Esophagus mucosa (tissue), 1 donor: ENCODE measurements at places on chromosomes 7 and 10. TPM values are rescaled to one million over a fixed set of nuclear protein-coding genes. Genes with fewer than 3 reads are reported as not detected.

DNA sequence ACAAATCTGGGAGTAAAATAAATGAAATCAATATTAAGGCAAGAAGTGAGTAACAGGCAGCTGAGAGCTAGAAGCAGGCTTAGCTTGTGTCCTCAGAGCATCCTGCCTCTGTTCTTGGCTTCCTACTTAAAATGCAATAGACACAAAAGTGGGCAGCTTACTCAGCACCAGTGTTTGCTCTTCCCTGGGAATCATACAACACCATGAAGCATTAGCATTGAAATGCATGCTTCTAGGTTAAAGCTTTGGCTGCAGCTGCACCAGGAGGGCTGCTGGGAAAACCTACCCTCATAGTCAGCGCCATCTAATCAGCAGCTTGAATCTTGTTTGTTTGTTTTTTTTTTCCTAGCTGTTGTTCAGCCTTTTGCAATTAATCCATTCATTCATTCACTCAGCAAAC lies 104.2 kb upstream of the VWC2 start:
- peak; percentile 28 for ATAC-seq

- ATAC-seq, result no peak
These were observed 30.6 kb downstream of the PODXL start for GRCh38 chr7:131525820-131526219.

DNA sequence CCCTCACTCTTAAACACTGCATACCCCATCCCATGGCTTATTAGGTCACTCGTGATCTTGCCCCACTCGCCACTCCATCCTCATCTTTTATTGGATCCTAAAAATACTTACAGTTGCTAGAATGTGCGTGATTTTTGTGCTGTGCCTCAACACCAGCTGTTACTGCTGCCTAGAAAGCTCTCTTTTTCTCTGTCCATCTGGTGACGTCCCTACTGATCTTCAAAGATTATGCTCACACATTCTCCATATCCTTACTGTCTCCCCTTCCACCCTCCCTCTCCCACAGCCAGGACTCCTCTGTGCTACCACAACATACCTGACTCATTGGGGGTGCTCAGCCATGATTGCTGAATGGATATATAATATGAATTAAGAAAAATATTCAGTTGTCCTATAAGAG lies 42.0 kb downstream of the CDK6 start:
- no peak for ATAC-seq

DNA sequence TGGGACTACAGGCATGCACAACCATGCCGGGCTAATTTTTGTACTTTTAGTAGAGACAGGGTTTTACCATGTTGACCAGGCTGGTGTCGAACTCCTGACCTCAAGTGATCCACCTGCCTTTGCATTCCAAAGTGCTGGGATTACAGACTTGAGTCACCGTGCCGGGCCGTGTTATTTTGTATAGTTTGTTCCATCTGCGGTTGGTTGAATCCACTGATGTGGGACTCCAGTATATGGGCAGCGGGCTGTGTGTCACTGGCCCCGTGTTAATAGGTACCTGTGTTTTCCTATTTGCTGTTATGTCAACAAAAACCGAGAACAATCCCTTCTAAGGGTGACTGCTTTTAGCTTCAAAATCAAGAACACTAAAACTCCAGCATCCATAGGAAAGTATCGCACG lies 297.6 kb upstream of the PITRM1 start:
- no peak for ATAC-seq

GRCh38 chr7:154795014-154795413 lies 207.9 kb downstream of the PAXIP1 start:
- ATAC-seq, result no peak

DNA sequence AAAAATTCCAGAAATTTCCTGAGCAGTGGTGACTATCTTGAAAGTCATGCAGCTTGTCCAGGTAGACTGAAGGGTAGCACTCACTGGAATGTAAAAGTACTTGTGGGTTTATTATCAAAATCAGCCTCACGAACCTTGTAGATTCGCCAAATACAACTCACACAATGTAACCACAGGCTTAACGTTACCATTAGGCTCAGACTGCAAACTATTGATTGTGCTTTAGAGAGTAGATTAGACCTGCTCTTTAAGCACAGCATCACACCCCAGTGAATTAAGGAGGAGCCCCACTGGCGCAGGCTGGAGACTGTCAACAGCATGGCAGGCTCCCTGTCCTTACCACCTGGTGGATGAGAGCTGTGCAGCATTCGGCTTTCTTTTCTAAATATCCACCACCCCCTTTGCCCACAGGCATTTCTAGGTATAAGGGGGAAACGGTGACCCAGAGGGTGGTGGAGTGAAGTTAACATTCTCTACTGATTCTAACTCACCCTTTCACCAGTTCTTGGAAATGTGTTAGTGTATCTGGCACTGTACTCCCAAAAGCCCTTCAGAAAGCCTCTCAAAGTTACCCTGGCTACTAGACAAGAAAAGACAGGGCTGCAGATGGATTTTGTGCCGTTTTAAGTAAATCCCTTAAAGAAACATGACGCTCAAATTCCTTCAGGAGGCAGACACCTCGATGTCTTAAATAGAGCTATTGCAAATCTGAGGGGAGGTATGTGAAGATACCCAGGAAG lies 56.6 kb downstream of the GSDME start:
- ATAC-seq, result no peak

DNA sequence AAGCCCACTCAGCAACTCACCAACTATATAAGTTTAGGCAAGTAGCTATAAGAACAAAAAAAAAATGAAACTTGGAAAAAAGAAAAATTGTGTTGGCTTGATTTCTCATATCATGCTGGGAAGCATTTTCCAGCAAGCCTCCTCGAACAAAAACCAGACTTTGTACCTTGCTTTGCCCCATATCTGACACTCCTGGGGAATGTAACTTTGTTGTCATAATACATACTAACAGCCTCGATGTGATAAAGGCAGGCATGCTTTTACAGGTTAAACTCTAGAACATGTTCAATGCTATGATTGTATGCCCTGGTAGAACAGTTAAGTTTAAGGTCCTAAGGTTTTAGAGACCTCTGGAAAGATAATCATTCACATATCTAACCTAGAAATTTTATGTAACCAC lies 11.6 kb downstream of the CFAP43 start:
- ATAC-seq, result no peak

GRCh38 chr10:59587756-59588140 lies 121.9 kb downstream of the SLC16A9 start:
- ATAC-seq, result no peak

GRCh38 chr7:158975526-158976467 lies 119.4 kb downstream of the DYNC2I1 start:
- peak; percentile 72 for ATAC-seq

GRCh38 chr10:8752146-8752843 lies 697.8 kb downstream of the GATA3 start:
- ATAC-seq, result no peak

DNA sequence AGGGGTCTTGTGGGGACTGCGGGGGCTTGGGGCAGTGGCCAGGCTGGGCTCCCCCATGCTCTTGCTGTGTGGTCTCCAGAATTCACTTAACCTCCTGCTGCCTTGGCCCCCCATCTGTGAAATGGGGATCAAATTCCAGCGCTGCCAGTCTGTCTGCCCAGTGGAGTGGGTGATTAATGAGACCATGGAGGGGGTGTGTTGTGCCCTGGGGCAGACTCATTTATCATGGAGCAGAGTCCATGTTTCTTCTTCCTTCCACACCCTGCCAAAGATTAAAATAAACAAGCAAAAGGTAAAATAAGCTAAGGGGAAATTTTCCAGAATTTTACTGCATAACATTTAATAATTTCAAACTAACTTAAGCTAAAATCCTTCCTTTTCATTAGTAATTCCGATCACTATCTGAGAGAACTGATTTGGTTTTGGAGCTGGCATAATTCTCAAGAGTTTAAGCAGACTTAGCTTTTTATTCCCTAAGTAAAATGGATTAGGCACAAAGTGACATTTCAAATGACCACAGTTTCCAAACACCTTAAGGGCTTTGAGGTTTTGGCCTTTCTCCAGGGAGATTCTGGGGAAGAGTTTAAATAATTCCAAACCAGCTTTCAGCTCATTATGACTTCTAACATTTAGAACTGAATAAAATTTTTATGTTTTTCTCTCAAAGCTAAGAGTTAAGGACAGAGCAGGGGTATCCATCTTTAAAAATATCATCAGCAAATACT lies 211.9 kb downstream of the CXCL12 start:
- no peak for ATAC-seq

GRCh38 chr10:97047083-97047736 lies 138.5 kb downstream of the SLIT1 start:
- ATAC-seq, result no peak

DNA sequence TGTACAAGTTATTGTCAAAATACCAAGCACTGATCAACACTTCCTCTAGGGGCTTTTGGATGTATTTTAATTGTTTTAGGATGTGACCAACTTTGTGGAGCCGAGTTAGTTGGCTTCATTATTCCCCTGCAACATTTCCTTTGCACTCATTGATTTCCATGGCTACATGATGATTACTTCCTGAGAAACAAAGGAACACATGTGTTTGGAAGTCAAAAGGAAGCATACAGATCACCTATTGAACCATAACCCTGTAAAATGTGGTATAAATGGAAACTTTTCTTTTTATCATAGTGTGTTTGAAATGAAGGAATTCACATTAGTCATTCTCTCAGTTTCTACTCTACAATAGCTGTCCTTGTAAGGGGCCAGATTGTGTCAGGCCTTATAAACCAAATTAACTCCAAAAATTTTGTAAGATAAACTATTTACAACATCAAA lies 32.2 kb upstream of the EXOC6 start:
- ATAC-seq, result no peak

DNA sequence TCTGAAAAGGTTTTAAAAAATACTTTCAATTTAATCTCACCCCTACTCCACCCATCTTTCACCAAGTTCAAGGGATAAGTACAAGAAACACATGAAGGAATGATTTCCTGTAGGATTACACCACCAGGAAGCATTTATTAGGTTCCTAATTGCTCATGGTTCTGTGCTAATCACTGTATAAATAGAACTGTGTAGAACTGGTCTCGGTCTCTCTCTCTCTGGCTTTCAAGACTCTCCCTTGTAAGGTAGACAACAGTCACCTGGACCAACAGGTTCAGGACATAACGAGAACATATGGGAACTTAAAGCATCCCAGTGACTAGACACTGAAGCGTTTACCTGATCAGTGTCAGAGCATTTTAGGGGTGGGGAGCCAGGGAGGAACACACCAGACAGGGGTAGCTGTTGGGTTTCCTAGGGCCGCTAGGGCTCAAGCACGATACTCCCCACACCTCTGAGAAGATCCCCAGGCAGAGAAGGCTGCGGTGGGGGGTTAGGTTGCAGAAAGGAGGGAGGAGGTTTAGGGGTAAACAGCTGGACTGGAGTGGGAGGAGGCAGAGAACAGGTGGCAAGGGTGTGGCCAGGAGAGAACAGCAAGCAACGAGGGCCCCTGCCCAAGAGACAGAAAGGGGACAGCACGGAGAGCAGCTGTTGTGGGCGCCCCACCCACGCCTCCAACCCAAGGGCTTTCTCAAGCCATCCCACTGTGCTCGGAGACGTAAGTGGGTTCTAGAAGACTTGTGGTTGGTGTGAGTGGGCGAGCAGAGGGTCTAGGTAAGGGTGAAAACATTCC lies 52.5 kb upstream of the USP6NL start:
- ATAC-seq, result peak; percentile 91

- ATAC-seq, result peak; percentile 42
These were observed 102.3 kb downstream of the JAZF1 start for GRCh38 chr7:28078036-28078901.

DNA sequence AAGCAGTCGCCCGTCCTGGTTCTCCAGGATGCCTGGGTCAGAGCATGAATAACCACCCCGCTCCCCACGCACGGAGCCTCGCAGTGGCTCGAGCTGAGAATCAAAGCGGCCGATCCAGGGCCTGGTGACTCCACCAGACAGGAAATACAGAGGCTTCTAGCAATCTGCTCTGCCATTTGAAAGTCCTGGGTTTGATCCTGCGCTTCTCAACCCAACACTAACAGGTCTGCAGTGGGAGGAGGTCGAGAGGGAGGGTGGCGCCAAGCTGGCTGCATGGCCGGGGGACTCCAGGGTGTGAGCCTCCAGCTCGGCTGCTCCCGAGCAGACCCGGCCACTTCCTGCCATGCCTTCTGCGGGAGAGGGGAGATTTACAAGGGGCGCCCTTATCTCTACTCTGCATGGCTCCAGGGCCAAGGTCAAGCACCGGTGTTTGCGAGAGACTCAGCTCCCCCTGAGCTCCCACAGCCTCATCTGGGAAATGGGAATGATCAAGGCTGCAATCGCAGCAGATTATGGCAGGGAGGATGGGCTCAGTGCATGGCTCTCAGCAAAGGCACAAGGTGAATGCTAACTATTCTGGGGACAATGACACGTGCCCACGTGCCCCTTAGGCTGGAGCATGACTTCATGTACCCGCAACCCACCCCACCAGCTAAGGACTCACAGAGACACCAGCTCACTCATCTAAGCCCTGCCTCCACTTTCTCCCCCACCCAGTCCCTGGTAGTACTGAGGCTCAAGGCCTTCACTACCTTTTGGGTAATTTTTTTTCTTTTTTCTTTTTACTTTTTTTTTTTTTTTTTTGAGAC lies 73.9 kb upstream of the TNRC18 start:
- no peak for ATAC-seq

DNA sequence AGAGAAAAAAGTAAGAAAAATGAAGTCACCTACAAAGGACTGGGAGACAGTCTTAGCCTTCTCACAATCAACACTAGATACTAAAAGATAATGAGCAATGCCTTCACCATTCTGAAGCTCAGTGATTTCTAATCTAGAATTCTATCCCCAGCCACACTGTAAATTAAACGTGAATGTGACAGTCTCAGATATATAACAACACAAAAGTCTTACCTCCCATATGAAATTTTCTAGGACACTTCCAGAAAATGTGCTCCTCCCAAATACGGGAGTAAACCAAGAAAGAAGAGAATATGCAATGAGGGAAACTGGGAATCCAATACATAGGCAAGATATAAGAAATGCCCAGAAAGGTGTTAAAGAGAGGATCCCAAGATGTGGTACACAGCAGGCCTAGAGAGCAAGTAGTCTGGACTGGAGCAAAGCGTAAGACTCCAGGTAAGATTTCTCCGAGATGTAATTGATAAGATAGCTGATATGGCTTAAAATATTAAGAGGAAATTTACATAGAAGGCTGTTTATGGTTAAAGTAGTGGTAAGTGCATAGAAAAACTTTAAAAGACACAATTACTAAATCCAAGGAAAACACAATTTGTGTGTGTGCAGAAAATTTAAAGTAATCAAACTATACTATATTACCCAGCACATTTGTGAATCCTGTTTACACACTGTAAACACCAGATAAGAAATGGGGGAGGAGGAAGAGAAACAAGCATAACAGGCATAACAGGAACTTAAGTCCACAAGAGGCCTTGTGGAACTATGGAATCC lies 44.1 kb downstream of the SGMS1 start:
- peak; percentile 55 for ATAC-seq

DNA sequence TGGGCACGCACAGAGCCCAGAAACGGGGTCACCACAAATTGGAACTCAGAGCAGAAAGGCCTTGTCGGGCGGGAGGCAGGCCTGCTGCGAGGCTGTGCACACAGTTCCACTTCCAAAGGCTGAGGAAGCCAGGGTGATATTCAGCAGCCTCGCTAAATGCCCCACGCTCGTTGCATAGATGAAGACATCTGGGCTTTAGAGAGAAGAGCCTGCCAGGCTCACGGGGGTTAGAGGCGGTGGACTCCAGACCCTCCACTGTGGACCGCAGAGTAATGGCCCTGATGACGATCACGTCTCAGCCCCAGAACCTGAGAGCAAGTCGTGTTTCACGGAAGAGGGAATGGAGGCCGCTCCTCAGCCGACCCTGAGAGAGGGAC lies 104.2 kb downstream of the DNAJB6 start:
- ATAC-seq, result no peak

FEZF1 gene
- total RNA-seq, result not detected

INMT gene
- total RNA-seq, result 1.5 TPM

EBF3 gene
- total RNA-seq, result 0.44 TPM

PON1 gene
- not detected for total RNA-seq

ANKRD7 gene
- not detected for total RNA-seq

LEP gene
- 0.12 TPM for total RNA-seq

FRMPD2 gene
- total RNA-seq, result not detected

ZSCAN21 gene
- total RNA-seq, result 3.7 TPM

CYP3A7 gene
- total RNA-seq, result not detected
